Stimulated activated CD4-positive, alpha-beta T cell treated with anti-CD3 and anti-CD28 coated beads, Interleukin-12 subunit alpha, Interleukin-12 subunit beta, amount 100 ng/mL, for 48 hours (primary cell): ENCODE measurements at places on chromosomes 5 and 9.

DNA sequence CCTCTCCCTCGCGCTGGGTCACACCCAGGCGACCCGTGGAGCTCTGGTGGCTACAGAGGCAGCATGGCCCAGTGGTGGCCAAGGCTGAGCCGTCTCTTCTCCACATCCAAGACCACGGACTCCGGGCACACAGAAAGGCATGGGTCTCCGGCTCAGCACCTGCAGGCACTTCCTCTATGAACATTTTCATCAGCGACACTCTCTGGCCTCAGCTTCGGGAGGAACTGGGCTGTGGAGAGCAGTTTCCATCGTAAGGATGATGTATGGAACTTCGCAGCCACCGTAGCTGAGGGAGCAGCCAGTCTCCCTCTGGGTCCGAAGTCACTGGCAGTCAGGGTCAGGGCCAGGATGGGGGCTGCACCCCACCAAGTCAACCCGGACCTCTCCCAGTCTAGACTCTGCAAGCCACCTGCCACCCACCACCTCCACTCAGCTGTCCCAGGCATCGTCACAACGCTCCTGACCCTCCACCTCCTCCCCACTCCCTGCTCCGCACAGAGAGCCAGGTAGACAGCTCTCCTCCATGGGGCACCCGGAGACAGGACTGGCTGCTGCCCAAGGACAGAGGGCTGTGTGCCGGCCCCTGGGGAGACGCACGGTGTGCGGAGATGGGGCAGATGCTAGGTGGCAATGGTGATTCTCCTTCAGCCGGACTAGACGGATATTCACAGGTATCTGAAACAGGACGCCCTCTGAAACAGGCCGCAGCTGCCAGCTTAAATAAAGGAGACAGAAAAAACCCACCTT lies 9.7 kb downstream of the QSOX2 start:
- no peak for DNase-seq

- no peak for DNase-seq
These were observed 58.1 kb upstream of the SHISAL2B start for GRCh38 chr5:64632251-64632650.

GRCh38 chr5:151528996-151529395 lies 62.1 kb downstream of the FAT2 start:
- no peak for DNase-seq

DNA sequence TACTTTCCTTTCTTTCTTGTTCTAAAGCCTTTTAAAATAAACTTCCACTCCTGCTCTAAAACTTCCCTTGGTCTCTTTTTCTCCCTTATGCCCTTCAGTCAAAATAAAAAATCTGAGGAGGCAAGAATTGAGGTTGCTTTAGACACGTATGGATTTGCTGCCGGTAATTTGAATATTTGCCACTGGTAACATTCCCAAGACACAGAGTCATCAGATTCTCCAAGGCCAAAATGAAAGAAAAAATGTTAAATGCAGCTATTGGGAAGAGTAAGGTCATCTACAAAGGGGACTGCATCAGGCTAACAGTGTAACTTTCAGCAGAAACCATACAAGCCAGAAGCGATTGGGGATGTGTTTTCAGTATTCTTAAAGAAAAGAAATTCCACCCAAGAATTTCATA lies 311.1 kb downstream of the CDH18 start:
- DNase-seq, result no peak

GRCh38 chr5:126975796-126976195 lies 54.6 kb downstream of the MARCHF3 start:
- no peak for DNase-seq

DNA sequence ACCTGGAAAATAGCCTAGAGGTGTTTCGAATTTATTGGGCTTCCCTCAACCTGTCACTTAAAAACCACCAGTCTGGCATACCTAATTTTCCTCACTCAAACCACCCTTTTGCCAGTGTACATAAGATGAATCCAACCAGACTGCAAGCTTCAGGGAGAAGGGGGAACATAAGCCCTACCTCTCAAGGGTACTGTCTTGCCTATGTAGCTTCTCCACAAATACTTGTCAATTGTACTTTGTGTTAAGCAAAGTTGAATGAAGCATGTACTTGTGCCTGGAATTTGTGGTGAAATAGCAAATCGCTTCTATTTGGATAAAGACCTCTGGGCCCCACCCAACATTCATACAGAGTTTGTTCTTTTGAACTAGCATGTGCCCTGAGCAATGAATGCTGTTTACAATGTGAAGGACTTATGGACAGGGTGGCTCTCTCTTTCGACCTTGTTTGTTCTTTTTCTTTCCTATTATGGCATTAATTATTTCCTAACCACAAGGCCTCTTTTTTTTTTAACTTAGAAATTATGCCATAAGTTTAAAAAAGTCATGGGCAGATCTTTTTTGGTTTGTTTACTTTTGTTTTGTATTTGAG lies 580.2 kb downstream of the EBF1 start:
- DNase-seq, result no peak

DNA sequence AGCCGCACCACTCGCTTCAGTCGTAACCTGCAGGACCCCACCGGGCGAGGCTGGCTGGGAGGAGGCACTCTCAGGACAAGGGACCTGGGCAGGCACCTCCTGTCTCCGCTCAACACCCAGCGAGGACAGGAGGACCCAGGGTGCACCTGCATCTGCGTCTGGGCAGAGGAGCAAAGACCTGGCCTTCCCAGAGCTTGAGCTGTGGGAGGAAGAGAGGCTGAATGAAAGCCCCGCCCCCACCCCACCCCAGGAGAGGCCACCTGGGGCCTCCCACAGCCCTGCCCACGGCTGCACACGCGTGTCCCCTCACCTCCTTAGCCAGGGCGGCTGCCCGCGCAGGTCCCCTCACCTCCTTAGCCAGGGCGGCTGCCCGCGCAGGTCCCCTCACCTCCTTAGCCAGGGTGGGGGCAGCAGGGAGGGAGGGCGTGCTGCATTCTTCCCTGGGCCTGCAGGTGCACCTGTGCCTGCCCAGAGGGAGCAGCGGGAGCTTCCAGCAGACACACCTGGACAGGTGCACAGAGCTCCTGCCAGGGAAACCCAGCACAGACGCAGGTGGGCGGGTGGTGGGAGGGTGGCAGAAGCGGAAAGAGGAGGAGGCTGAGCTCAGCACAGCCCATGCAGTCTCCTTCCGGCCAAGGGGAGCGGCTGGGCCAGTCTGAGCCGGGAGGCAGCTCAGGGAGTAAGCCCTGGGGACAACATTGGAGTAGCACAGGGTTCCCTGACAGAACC lies 18.5 kb upstream of the SLC12A7 start:
- DNase-seq, result no peak

- DNase-seq, result no peak
These were observed 11.1 kb downstream of the HNRNPAB start for GRCh38 chr5:178215280-178216002.

DNA sequence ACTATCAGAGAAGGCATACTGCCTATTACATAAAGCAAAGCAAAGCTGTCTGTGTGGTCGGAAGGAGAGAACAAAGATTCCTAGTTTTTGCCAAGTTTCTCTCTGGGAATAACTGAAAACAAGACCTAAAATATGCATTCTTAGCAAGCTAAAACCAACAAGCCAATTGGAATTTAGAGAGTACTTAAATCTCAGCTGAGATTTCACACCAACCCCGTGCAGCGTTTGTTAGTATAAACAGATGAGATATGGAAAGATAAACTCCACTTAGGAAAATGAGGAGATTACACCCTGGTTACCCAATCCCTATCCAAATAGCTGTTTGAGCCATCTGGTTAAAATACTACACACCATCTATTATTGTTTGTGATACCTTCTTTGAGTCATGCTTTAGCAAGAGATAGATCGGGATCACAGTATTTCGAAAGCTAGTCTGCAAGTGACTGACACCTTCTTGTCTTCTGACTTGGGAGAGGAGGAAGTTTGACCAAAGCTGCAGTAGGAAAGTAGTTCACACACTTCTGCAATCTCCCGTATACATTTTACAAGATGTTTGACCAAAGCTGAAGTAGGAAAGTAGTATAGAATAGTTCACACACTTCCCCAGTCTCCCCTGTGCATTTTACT lies 18.2 kb downstream of the FAF2 start:
- no peak for DNase-seq

DNA sequence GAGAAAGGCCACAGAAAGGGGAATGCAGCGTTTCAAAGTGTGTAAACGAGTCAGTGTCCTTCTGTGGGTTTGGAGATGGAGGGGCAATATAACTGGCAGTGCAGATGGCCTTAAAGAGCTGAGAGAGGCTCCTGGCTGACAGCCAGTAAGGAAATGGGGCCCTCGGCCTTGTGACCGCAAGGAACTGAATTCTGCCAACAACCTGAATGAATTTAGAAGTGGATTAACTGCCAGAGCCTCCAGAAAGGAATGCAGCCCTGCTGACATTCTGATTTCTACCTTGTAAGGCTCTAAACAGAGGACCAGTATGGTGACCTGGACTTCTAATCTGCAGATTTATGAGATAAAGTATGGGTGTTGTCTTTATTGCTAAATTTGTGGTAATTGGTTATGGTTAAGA lies 17.5 kb upstream of the NREP start:
- DNase-seq, result no peak

- DNase-seq, result no peak
These were observed 33.0 kb upstream of the RASGRF2 start for GRCh38 chr5:80926979-80927656.

GRCh38 chr9:99601571-99602111 lies 220.0 kb upstream of the NR4A3 start:
- DNase-seq, result no peak

GRCh38 chr5:93956006-93956405 lies 214.6 kb upstream of the POU5F2 start:
- no peak for DNase-seq

GRCh38 chr5:39376293-39376714 lies 12.0 kb upstream of the C9 start:
- peak; percentile 59 for DNase-seq

DNA sequence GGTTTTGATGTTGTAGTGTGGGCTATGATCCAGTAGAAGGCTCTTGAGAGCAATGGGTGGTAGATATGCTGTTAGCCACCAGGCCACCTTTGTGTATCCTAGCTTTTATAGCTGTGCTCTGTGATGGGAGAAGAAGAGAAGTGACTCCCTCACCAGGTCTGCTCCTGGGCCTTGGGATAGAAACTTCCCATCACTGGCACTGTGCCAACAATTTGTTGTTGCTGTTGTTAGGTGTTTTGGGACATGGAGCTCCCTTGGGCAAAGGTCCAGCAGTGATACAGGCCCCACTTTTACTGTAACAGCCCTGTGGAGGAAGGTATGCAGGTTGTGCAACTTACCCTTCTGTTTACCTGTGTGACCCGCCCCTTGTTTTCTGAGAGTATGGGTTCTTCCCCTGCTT lies 570.9 kb upstream of the GRIN3A start:
- no peak for DNase-seq
